ENCODE measurements at places on chromosomes 1 and 21.

- DNase-seq, result no peak
These were observed 86.0 kb upstream of the MAP10 start for GRCh38 chr1:232718928-232719927.

DNA sequence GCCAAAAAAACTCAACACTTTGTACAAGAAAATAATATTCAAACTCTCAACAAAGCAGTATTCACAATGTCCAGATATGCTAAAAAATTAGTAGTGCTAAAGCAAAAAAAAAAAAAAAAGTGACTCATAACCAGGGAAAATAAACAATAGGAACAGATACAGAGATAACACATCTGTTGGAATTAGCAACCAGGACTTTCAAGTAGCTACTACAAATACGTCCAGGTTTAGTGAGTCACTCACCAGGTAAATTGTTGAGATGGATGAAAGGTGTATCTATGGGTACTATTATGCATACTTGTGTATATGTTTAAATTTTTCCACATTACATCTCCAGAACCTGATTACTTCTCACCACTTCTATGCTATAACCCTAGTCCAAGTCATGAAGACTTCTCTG lies 144.8 kb upstream of the SLC35F3 start:
- no peak for DNase-seq

- peak; percentile 15 for DNase-seq
These were observed 67.2 kb downstream of the TTLL7 start for GRCh38 chr1:83931658-83932253.

GRCh38 chr1:116356673-116357072 lies 16.4 kb upstream of the ATP1A1 start:
- DNase-seq, result no peak

DNA sequence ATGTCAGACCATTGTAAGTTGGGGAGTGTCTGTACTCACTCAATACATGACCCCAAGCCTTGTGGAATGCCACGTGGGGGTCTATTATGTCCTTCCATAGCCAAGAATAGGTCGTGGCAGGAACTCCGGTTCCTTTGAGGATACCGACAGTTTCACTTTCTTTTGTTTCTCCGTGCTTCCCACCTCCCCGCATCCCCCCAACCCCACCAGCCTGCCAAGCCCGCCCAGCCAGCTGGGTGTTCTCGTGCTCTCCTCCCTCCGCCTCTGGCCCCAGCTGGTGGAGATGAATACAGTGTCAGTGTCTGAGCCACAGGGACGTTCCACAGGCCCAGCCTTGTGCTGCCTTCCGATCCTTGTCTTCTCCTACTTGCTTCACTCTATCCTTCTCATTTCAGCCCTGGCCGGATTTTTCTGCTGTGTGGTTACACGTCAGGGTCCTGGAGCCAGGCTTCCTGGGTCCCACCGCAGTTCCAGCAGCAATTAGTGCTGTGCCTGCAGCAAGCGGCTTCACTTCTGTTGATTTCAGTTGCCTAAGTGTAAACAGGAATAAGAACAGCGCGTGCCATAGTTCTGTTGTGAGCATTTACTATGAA lies 4.1 kb upstream of the AGTRAP start:
- DNase-seq, result no peak

GRCh38 chr1:209454340-209454994 lies 129.0 kb upstream of the CAMK1G start:
- DNase-seq, result no peak

DNA sequence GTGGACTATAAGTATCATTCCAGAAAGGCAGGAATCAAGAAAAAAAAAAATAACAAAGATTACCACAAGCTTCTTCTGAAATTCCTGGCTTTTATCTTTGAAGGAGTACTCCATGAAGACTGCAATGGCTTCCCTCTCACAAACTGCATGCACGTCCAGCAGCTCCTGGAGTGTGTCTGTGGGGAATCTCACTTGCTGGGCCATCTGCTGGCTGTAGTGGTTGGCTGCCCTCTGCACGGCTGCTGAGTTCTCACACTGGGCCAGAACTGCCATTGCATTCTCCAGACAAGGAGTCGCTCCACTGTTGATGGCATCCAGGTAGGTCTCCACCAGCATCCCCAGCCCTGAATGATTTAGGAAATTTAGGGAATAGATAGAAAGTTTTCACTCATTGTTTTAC lies 23.3 kb upstream of the GBP2 start:
- no peak for DNase-seq

DNA sequence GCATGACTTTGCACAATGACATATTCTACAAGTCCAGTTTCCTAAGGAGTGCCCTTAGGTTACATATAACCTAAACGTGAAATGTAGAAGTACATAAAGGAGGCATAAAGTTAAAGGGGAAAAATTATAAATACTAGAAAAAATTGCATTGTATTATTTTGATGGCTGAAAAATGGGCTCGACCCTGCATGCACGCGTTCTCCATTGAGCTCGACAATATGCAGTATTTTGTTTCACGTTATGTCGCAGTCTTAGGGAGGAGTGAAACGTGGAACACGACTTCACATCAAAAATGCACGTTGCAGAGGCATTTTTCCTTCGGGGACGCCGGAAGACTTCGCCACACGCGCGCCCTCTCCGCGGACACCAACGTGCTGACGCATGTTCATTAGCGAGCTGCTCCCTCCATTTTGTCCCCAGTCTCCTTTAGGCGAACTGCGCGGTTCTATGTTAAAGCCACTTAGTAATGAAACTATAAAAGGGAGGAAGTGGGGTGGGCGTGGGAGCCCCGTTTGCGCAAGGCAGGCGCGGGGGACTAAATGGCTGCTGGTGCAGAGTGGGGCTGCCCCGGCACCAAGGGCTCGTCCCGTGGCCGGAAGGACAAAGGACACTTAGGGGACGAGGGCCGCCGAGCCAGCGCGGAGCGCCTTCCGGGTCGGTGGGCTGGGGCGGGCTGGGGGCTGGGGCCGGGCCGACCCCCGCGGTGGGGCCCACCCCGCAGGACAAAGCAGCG lies 749 bp upstream of the COX20 start:
- peak; percentile 92 for DNase-seq

DNA sequence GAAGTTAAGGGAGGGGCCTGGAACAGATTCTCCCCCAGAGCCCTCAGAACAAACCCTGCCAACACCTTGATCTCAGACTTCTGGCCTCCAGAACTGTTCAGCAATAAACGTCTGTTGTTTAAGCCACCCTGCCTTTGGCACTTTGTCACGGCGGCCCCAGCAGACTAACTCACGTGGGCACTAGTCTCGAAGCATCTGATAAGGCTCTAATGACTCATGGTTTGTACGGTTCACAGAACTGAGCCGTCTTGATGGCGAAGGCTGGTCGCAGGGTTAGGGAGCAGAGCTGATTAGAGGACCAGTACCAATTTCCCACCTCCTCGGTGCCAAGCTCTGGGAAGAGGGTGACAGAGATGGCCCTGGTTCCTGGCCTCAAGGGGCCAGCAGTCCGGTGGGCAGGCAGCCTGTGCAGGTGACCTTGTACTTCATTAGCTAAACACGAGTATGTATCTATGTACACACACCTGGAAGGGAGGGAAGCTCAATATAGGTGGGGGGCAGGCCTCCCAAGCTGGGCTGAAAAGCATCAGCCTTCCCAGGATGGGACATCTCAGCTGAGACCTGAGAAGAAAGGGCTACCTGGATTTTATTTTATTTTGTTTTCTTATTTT lies 112.8 kb downstream of the MRPS6 start:
- no peak for DNase-seq

DNA sequence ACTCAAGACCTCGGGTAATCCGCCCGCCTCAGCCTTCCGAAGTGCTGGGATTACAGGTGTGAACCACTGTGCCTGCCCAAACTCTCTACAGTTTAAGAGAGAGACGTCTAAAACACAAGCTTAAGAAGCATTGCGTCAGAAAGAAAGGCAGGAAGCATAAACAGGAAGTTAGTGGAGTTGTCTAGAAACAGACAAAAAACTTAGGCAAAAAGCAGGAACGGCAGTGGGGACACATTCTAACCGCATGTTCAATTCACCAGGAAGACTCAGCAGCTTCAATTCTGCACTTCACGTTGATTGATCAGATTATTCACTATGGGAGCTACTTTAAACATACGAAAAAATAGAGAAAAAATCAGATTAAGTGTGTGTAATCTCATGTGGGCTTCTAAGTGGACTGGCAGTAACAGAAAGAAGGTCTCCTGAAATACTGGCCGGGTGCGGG lies 7.4 kb downstream of the CFAP74 start:
- no peak for DNase-seq

DNA sequence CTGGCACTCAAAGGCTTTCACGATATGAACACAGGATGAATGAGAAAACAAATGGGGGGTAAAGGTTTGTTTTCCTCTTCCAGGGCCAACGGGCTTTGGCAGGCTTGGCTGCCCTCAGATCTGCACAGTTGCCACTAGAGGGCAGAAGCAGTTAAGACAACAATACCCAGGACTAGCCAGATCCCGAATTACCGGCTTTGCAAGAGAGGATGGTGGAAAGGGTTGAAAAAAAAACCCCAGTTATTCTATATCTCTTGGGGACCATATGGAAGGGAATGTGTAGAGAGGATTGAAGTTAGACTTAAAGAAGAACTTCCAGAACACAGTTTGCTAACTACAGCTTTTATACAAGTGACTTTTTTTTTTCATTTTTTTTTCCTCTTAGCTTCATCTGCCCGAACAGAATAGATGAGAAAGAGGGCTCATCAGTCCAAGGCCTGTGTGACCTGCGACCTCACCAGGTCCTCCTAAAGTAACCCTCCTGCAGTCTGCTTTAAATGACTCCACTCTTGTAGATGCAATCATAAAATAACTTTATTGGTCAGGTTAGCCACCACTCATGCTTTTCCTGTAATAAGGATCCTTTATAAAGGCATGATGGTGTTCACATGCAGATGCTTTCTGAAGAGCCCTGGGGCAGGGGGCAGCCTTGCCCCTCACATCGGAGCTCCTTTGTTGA lies 10.7 kb downstream of the FMOD start:
- DNase-seq, result peak; percentile 68

- DNase-seq, result no peak
These were observed 50.4 kb upstream of the DAB1 start for GRCh38 chr1:57474137-57474750.

DNA sequence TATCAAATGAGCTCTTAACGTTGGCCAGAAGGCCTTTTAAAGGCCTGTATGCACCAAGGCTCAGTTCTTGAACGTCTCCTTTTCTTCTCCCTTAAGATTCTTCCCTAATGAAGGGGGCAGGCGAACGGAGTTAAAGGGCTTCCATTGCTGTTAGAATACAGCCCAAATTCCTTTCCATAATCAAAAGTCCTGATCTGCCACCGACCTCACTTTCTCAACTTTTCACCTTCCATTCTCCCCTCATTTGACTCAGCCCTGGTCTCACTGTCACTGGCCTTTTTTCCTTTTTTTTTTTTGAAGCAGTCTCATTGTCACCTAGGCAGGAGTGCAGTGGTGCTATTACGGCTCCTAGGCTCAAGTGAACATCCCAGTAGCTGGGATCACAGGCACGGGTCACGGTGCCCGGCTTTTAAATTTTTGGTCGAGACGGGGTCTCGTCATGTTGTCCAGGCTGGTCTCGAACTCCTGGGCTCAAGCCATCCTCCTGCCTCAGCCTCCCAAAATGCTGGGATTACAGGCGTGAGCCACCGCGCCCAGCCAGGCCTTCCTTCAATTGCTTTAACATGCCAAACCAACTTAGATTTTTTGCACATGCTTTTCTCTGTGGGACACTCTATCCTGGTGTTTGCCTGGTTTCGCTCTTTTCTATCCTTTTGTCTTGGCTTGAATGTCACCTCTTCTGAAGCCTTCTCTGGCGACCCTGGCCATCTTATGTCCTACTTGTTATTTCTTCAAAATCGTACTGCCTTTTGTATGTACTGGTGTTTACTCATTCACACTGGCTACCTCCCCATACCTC lies 612 bp upstream of the CMPK1 start:
- DNase-seq, result no peak

Measured in stimulated activated CD4-positive, alpha-beta T cell treated with anti-CD3 and anti-CD28 coated beads, Interleukin-4, amount 100 ng/mL, for 24 hours (primary cell).